Activated CD8-positive, alpha-beta T cell treated with anti-CD3 and anti-CD28 coated beads for 36 hours (primary cell): ENCODE measurements at places on chromosomes 2 and 18. TPM values are rescaled to one million over a fixed set of nuclear protein-coding genes. Genes with fewer than 3 reads are reported as not detected.

The TUBA4B gene
- total RNA-seq = not detected

The HOXD1 gene
- not detected for total RNA-seq

The RNF138 gene
- total RNA-seq = 89.5 TPM

The COL4A4 gene
- total RNA-seq = not detected

DNA sequence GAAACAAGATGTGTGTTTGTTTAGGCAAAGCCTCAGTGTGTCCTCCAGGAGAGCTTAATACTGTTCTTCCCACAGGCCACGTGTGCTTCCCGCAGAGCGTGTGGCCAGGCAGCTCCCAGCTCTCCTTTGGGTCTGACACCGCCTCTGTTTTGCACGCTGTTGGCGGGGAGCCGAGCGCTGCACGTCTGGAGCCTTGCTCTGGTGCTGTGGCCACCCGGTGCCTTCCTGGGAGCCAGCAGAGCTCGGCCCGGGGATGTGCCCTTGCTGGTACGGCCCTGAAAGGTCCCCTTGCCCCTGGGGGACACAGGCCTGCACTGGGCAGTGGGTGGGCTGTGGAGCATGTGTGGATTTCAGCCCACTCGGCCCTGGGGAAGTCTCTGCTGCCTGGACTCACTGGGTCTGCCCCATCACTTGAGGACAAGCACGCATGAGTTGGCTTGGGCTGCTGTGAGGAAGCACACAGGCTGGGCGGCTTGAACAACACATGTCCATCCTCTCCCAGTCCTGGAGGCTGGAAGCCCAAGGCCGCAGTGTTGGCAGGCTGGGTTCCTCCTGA lies 160.7 kb upstream of the HDAC4 start:
- H3K36me3 ChIP-seq = no peaks in the 10 kb centered on the region
- H3K4me3 ChIP-seq = no peak overlapping the region
- H3K27ac ChIP-seq = no peak overlapping the region
- DNase-seq = no peak

DNA sequence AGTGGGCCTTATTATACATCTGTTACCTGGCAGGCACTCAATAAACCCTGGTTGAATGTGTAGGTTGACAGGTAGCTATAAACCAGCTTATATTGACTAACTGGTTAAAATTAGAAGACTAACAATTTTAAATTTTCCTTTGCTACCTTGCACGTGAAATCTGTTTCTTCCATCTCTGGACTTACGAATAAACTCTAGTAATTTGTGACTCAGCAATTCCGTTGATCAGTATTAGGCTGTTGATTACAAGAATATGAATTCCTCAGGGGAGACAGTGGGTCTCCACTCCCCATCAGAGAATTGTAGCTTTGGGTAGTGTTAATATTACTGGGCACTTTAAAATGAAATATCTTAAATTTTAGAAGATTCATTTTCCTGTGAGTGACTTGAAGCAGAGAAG lies 137.8 kb upstream of the SP5 start:
- no peaks in the 10 kb centered on the region for H3K27me3 ChIP-seq
- H3K4me1 ChIP-seq = no peaks in the 10 kb centered on the region
- no peak overlapping the region for H3K4me3 ChIP-seq
- DNase-seq = no peak
- no peaks in the 10 kb centered on the region for H3K36me3 ChIP-seq

DNA sequence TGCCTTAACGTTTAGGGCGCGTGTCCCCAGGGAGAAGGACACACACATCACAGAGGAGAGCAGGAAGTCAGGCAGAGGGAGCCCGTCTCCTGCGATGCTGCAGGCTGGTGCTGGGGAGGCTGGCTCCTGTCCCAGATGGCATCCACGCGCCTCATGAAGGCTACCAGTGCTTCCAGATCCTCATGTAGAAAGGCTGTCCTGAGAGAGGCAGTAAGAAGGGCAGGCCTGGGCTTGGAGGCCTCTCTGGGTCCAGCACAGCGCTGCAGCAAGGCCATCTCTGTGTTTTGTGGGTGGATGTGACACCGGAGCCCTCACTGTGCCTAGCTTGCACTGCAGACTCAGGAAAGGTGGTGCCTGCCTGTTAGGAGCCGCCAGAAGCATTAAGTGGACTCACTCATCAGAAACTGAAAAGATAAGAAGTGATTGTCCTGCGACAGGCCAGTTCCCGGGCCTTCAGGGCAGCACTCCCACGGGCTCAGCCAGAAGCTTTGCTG lies 62.7 kb downstream of the FAM168B start:
- no peak overlapping the region for H3K4me3 ChIP-seq
- peaks cover 15% of the 10 kb centered on the region for H3K27me3 ChIP-seq
- H3K36me3 ChIP-seq = no peaks in the 10 kb centered on the region
- no peak for DNase-seq

GRCh38 chr2:160324161-160324800 lies 124.2 kb upstream of the ITGB6 start:
- peak; percentile 74 for DNase-seq
- peaks cover 4% of the 10 kb centered on the region for H3K36me3 ChIP-seq
- H3K27ac ChIP-seq = no peak overlapping the region
- no peak overlapping the region for H3K4me3 ChIP-seq

DNA sequence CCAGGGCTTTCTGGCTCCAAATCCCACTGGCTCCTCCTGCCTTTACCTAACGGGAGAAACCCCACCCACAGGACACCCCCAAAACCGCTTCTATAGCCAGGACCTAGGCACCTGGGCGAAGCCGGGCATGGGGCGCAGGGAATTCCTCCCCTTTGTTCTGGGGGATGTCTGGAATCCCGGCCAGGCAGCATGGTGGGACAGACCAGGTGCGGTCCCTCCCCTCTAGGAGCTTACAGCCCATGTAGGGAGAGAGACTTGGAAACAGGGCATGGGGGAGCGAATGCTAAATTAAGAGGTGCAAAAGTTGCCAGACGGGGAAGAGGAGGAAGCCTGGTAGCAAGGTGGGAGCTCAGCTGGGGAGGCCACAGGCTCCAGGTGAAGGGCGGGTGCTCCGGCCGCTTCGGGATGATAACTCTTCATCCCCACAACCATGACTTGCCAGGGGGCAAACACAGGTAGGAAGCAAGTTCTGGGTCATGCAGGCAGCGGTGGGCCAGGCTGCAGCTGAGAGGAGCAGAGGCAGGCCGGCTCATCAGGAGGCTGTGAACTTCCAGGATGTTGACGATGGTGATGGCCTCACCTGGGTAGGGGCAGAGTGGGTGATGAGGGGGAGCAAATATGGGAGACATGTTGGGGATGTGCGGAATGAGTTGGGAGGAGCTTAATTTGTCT lies 1.3 kb downstream of the TMEM37 start:
- peaks cover 3% of the 10 kb centered on the region for H3K4me1 ChIP-seq
- H3K36me3 ChIP-seq = no peaks in the 10 kb centered on the region
- H3K27ac ChIP-seq = no peak overlapping the region
- H3K27me3 ChIP-seq = peaks cover 24% of the 10 kb centered on the region
- no peak overlapping the region for H3K4me3 ChIP-seq

DNA sequence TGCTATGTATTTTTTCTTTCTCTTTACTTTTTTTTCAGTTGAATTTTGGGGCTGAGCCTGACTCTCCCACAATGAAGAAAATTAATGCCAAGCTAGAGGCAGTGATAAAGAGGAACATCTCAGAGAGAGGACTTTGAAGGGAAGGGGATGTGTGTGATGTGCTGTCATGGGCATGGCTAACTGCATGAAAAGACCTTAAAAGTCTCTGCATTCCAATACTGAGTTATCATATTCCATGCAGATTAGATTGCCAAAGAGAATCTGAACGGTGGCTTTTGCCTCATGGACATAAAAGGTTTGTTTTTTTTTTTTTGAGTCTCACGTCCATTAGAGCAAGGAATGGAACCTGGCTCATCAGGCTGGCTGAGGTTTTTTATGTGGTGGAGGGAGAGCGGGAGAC lies 213.9 kb downstream of the PIK3C3 start:
- H3K4me3 ChIP-seq = no peak overlapping the region
- H3K27ac ChIP-seq = no peak overlapping the region
- DNase-seq = no peak
- no peaks in the 10 kb centered on the region for H3K4me1 ChIP-seq

- H3K27ac ChIP-seq = no peak overlapping the region
- H3K4me1 ChIP-seq = peaks cover 8% of the 10 kb centered on the region
- peaks cover 1% of the 10 kb centered on the region for H3K27me3 ChIP-seq
- no peak overlapping the region for H3K4me3 ChIP-seq
These were observed 24.7 kb upstream of the MBP start for GRCh38 chr18:77157312-77157711.

DNA sequence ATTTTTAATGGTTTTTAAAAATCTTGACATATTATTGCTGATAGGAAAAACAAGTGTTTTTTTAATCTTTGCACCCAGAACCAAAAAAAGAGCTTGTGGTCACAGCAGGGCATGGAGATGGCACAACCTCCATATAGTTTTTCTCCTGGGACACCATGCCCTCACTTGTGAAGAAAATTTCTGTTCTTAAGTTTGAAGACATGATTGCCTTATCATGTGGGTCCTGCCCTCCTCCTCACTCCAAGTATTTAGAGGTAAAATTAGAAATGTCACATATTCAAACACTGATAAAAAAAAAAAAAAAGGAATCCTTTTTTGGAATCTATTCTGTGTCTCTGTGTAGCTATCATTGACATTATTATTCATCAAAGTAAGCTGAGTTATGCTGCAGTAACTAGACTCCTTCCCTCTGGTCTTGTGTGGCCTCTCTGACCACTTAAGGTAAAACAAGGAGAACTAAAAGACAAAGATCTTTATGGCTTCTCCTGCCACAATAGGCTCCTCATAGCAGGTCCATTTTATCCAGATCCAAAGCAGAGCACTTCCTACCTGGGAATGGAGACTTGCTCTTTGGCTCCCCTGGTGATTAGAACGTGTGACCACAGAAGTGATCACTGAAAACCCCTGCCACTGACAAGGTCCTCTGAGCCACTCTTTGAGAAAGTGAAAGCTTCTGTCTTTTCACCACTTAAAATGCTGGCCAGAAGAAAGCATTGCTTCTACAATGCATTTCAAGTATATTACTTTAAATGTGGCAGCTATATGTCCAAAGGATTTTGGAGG lies 19.8 kb downstream of the ADD2 start:
- no peak overlapping the region for H3K27ac ChIP-seq
- no peak for DNase-seq
- peaks cover 4% of the 10 kb centered on the region for H3K36me3 ChIP-seq
- H3K4me1 ChIP-seq = peaks cover 5% of the 10 kb centered on the region

- peak; percentile 4 for DNase-seq
- H3K27ac ChIP-seq = no peak overlapping the region
- peaks cover 4% of the 10 kb centered on the region for H3K4me1 ChIP-seq
- no peaks in the 10 kb centered on the region for H3K36me3 ChIP-seq
- H3K27me3 ChIP-seq = no peaks in the 10 kb centered on the region
These were observed 17.9 kb downstream of the CAPN10 start for GRCh38 chr2:240604291-240604938.

DNA sequence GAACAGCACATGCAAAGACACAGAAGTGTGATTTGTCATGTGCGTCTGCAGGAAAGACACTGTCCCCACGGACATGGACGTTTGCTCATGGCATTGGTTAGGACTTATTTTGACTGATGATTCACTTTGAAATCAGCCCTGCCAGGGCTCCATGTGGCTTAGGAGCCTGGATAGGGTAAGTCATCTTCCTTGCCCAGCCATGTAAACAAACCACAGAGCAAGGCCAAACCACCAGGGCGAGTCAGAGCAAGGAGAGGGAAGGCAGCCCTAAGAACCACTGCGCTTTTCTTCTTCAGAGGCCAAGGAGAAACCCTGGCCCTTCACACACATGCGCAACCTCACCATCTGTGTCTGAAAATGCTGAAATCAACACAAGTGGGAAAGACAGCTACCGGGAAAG lies 88.8 kb downstream of the GFPT1 start:
- peaks cover 4% of the 10 kb centered on the region for H3K27me3 ChIP-seq
- H3K4me1 ChIP-seq = no peaks in the 10 kb centered on the region
- H3K27ac ChIP-seq = no peak overlapping the region
